T-cell (primary cell): ENCODE measurements at places on chromosomes 7 and 10. TPM values are rescaled to one million over a fixed set of nuclear protein-coding genes. Genes with fewer than 3 reads are reported as not detected.

DNA sequence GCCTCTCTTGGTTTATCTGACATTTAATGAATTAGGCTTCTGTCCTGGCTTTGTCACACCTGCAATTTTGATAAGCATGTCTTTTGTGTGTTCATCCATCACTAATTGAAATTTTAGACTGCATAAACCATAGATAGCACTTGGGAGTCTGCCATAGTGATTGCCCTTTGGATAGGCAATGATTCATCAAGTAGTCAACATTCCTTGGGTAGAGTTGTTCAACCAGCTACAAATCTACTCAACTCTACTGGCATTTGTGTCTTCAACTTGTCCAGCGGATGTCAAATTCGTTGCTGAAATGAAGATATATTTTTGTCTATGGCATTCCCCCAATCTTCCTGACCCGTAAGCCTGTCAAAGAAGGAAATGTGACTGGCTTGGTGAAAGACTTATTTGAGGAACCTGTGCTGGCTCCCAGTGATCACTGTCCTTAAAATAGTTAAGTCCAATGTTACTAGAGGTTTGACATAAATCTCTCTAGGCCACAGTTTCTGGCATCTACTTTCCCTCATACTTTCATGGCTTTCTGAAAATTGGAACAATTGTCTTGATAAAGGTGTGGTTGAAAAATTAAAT, 33.7 kb upstream of the CREB5 start:
- DNase-seq: no peak

DNA sequence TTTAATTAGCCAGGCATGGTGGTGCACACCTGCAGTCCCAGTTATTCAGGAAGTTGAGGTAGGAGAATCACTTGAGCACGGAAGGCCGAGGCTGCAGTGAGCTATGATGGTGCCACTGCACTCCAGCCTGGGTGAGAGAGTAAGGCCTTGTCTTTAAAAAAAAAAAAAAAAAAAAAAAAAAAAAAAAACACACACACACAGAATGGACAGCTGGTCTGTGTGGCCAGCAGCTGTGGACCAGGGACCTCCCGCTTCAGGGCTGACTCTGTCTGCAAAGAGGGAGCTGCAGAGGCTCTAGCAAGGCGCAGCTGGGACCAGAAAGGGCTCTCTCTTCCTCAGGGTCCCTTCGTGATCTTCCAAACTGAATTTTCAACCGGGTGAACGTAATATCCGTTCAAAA, 53.6 kb upstream of the DNAAF5 start:
- DNase-seq: no peak

CDC14C gene
- total RNA-seq: not detected

GRCh38 chr7:48154792-48155413, 16.4 kb upstream of the ABCA13 start:
- DNase-seq: peak; percentile 9

SFTPD gene
- total RNA-seq: 0.85 TPM

GRCh38 chr10:100307684-100308083, 21.2 kb upstream of the BLOC1S2 start:
- DNase-seq: no peak

CHN2 gene
- 6.8 TPM for total RNA-seq

DNA sequence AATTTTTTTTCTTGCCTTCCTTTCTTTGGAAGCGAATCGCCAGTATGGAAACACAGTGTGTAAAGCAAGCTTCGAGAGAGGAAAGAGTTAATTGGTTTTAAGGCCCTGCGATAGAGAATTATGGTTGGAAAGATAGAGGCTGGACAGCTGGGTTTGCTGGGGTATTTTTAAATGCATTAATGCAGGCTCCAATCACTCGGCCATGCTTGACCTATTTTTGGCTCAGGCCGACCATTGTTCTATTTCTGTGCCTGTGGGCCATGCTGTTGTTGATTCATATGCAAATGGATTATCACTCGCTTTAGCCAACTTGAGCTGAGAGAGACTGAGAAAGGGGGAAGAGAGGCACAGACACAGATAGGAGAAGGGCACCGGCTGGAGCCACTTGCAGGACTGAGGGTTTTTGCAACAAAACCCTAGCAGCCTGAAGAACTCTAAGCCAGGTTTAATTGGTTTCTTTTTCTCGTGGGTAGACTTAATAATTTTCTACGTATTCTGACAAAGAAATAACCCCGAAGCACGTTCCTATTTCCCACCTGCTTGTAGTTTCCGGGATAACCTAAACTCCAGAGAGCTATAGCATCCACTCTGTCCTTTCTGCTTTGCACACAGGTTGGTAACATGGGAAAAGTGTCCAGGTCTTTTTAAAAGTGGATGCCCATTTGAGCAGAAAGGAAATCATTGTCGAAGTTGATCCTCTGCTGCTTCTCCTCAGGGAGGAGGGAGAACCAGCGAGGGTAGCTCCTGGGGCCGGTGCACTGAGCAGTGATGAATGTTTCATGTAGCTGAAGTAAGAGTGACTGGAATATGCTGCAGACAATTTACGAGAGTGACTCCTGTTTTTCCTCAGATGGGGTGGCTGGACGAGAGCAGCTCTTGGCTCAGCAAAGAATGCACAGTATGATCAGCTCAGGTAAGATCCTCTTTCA, at the start of gene HDAC9:
TSS of gene HDAC9 (plus strand) at position 338 of the 929 bp plus-strand sequence. CDS start at position 892, 554 bp downstream.
- DNase-seq: no peak

DNA sequence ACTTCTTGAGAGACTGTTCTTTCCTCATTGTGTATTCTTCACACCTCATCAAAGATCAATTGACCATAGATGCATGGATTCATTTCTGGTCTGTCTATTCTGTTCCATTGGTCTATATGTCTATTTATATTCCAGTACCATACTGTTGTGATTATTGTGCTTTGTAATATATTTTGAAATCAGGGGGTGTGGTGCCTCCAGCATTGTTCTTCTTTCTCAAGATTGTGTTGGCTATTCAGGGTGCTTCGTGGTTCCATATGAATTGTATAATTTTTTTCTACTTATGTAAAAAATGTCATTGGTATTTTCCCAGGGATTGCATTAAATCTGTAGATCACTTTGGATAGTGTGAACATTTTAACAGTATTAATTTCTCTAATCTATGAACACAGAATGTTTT, 106.5 kb downstream of the EPC1 start:
- no peak for DNase-seq

DNA sequence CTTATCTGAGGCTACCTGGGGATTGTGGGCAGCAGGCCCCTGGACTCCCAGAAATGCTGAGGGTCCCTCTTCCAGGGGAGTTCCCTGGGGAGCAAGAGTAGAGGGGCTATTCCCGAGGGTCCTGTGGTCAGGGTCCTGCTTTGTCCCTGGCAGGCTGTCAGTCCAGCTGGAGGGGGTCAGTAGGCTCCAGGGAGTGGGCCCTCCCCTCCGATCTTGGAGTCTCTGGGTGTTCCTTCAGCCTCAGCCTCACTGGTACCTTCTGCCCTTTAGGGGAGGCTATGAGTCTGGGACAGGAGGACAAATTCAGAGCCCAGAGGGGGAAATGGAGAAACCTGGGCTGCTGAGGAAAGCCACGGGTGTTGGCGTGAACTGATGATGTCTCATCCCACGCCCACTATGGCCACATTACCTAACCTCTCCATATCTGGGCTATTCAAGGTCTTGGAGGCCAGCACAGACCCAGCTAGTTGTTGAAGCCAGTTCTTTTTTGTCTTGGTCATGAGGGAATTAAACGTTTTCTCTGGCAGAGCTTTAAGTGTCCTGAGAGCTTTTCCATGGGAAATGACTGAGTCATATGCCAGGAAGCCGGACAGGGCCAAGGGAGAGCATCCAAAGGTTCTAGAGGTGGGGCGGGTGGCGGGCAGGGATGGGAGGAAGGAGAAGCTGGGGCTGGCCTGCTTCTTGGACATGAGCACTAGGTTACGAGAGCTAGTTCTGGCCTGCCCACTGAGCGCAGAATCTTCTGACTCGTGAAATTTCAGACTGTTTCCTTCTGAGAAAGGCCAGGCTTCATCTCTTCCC, 6.2 kb downstream of the CALHM2 start:
- no peak for DNase-seq

PRLHR gene
- total RNA-seq: not detected

EN2 gene
- total RNA-seq: not detected

GRCh38 chr7:44469461-44470134, 20.9 kb downstream of the NUDCD3 start:
- no peak for DNase-seq

GRCh38 chr7:148598351-148598750, 7.8 kb downstream of the C7orf33 start:
- DNase-seq: no peak

- DNase-seq: peak; percentile 67
These were observed 42.8 kb upstream of the RNF216 start for GRCh38 chr7:5824297-5824610.

TFEC gene
- total RNA-seq: 0.33 TPM

IL6 gene
- total RNA-seq: not detected

ERV3-1 gene
- total RNA-seq: 9.9 TPM

ANXA8 gene
- not detected for total RNA-seq

- no peak for DNase-seq
These were observed 759.9 kb downstream of the LRMDA start for GRCh38 chr10:76191336-76191735.

GRCh38 chr7:114242992-114243507, 171.6 kb upstream of the FOXP2 start:
- no peak for DNase-seq

JCAD gene
- total RNA-seq: 0.10 TPM

DNA sequence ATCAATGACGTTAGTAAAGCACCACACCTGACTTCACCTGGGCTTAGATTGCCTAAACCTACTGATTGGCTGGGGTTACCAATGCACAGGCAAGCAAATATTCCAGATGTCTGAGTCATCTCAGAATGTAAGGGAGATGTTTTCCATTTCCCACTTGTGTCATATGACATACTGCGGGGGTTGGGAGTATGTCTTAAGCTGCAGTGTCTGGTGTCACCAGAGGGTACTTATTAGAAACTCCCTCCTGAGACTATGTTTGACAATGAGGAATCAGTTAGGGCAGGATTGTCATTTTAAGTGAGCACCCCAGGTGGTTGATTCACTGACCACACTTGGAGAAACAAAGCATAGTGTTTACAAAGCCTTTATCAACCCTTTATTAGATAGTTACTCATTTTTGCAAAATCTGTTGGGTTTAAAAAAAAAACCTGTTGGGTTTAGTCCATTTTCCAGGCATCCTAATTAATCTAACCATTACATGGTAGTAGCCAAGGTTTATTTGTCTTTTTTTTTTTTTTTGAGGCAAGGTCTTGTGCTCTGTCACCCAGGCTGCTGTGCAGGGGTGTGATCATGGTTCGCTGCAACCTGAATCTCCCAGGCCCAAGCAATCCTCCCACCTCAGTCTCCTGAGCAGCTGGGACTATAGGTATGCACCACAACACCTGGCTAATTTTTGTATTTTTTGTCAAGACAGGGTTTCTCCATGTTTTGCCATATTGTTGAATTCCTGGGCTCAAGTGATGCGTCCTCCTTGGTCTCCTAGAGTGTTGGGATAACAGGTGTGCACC, 72.5 kb downstream of the CDK6 start:
- DNase-seq: no peak

DNA sequence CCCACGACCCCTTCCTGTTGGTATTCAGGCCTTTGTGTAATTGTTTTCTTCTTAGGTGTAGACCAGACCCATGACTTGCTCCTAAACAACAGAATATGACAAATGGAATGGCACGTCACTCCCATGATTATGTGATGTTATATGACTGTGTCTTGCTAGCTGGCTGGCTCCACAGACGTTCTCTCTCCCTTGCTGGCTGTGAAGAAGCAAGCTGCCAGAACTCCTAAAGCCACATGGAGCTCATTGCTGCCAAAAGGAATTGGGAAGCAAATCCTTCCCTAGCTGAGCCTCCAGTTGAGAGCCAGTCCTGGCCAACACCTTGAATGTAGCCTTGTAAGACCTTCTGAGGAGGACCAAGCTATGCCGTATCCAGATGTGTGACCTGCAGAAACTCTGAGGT, 74.2 kb downstream of the RAB18 start:
- no peak for DNase-seq

OR2A42 gene
- total RNA-seq: not detected

ACHE gene
- 0.79 TPM for total RNA-seq

SMKR1 gene
- 2.8 TPM for total RNA-seq

DNA sequence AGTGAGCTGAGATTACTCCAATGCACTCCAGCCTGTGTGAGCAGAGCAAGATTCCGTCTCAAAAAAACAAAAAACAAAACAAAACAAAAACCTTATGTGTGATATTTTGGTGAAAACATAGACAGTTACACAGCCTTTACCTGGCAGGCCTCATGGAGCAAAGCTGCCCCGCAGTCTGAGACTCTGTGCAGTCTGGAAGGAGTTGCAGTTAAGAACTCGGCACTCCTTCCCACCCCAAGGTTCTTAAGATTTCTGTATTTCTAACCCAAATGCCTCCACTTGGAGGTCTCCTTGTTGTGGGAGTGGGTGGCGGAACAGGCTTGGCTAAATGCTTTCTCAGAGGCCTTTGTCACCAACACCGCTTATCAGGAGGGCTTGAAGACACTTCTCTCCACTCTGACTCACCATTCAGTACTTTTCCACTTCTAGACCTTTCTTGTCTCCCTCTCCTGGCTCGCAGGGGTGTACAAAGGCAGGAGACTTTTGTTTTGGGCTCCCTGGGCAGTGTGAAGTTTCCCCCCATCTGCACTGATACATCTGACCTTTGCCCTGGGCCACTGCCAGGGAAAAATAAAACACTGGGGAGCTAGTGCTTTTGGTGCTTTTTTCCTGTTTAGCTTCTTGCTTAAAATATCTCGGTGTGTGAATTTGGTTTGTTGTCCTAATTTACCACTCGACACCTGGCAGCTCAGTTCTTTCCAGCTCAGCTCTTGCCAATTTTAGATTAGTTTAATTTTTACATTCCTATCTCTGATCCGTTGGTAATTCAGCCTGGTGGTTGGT, 51.3 kb upstream of the MAGI2 start:
- DNase-seq: no peak

GRCh38 chr10:72037266-72037665, 51.1 kb downstream of the SPOCK2 start:
- DNase-seq: no peak

- DNase-seq: no peak
These were observed 6.5 kb upstream of the AUTS2 start for GRCh38 chr7:69591805-69592204.

DNA sequence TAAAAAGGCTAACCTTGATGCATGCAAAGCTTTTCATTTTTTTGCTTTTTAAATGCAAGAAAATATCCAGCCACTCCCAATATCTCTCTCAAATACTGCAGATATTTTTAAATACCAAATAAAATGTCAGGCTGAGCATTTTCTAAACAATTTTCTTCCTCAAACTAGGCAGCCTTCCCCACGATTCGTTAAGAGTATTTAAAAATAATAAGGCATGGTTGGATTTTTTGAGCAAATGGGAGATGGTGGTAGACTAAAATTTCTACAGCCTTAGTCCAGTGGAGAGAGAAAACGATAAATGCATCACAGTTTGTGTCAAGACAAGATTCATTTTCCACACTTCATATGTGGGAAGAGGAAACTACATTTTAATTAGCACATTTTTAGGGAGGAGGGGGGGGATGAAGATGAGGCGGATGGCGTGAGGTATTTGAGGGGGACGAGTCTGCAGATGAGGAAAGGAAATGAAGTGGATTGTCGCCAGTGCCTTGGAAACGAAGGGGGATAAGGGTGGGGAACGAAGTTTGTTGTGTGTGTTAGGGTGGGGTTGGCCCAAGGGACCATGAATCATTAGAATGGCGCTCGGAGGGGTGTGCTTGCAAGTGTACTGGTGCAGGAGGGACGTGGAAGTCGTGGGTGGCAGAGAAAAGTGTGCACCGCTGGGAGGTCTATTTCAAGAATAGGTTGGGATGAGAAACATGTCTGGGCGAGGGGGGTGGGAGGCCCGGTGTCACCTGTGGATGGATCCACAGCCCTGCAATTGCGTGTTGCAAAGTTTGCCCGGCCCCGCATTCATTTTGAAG, 1.2 kb upstream of the ADD3 start:
- DNase-seq: peak; percentile 5

ATOH7 gene
- not detected for total RNA-seq

NAT16 gene
- not detected for total RNA-seq

- no peak for DNase-seq
These were observed 34.0 kb downstream of the GOT1 start for GRCh38 chr10:99396471-99396870.
